ENCODE measurements at places on chromosomes 11 and 22.

GRCh38 chr11:63767565-63768236, 874 bp downstream of the ZFTA start:
- H3K27ac ChIP-seq = peak overlapping the region; percentile 79
- H3K36me3 ChIP-seq = peaks cover 20% of the 10 kb centered on the region
- peak overlapping the region; percentile 90 for H3K4me3 ChIP-seq
- peaks cover 53% of the 10 kb centered on the region for H3K4me1 ChIP-seq

DNA sequence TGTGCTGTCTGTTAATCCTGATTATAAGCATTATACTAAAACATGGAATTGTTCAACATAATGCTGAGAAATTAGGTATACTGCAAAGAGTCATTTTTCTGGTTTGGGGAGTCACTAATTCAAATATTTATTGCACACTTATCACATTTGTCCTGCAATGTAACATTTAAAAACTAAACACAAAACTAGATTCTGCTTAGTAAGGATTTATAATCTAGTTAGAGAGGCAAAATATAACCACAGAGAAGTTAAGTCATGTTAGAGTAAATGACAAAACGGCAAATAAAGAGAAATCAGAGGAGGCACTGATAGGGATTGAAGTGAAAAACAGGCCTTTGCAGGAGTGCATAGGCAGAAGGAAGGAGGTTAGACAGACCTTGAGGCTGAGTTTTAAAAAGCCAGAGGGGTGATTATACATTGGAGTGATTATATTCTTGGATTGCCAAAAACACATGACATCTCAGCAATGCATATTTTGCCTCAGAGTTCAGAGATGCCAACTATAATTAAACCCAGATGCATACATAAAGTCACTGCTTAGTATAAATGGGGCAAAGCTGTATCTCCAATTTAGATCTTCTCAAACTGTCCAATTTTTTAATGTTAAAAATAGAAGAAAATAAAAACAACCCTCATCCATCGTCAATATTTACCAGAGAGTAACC, 49.7 kb downstream of the CCDC34 start:
- DNase-seq = no peak
- no peak overlapping the region for H3K4me3 ChIP-seq
- H3K27me3 ChIP-seq = no peaks in the 10 kb centered on the region
- H3K36me3 ChIP-seq = no peaks in the 10 kb centered on the region
- no peaks in the 10 kb centered on the region for H3K4me1 ChIP-seq
- no peak overlapping the region for H3K27ac ChIP-seq

GRCh38 chr11:78886616-78887015, 312.0 kb upstream of the NARS2 start:
- no peaks in the 10 kb centered on the region for H3K4me1 ChIP-seq
- no peak for DNase-seq
- no peak overlapping the region for H3K4me3 ChIP-seq
- peaks cover 11% of the 10 kb centered on the region for H3K36me3 ChIP-seq
- no peaks in the 10 kb centered on the region for H3K27me3 ChIP-seq

GRCh38 chr22:22578702-22579424, 19.8 kb upstream of the PRAME start:
- peak; percentile 36 for DNase-seq
- H3K36me3 ChIP-seq = no peaks in the 10 kb centered on the region
- H3K4me1 ChIP-seq = no peaks in the 10 kb centered on the region

All from muscle of leg (tissue), 16 donors.